ENCODE measurements at places on chromosomes 4 and X.

- no peak for DNase-seq
Measured at GRCh38 chr4:146490106-146490505, 31.6 kb downstream of the SLC10A7 start.

- no peak for DNase-seq
Measured at GRCh38 chrX:72349190-72349589, 43.5 kb upstream of the CITED1 start.

GRCh38 chr4:140653718-140654494, 85.1 kb upstream of the UCP1 start:
- no peak for DNase-seq

DNA sequence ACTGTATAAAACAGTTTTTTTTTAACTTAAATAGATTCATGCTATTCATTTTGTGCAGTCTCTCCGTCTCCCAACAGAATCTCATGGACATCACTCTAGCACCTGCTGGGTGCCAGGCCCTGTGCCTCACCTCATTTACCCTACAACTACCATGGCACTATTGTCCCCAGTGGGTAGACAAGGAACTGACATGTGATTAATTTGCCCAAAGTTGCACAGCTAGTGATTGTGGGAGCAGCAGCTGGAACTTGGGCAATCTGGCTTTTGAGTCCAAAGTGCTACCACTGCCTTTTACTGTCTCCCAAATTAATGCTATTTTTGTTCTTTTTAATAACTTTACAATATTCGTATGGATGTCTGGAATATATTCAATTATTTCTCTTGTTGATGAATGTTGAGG, 11.2 kb upstream of the PGRMC2 start:
- no peak for DNase-seq

DNA sequence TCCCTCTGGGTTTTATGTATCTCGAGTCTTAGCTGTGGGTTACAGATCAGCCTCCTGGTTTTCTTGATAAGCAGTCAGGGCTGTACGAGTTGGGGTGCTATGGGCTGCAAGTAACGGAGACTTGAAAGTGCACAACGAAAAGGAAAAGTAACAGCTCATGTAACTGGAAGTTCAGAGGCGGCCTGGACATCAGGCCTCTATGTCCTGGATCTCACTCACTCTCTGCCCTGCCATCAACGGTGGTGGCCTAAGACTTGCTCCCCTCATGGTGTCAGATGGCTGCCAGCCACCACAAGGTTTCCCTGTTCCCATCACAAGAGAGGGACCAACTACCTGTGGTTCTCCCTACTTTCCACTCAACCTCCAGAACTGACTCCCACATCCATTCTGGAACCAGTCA, 4.8 kb downstream of the PPP2R2C start:
- DNase-seq = no peak

DNA sequence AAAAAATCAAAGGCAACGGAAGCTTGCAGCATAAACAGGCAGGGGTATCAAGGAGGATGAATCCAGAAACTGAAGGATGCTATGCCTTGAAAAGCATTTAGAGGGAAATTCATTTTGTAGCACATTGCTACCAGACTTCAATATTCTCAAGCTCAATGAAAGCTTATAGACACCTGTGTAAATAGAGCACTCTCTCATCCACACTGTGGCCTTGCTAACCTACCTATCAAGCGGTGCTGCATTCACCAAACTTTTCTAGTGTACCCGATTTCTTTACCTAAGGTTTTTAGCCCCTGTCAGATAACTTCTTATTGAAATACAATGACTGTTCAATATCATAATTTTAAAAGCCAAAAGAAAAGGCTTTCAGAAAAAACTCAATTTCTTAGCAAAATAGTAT, 20.2 kb upstream of the HSD17B13 start:
- no peak for DNase-seq

All from cortex of kidney (tissue), 1 donor.